Breast epithelium (tissue), 4 donors: ENCODE measurements at places on chromosomes 4 and X.

- DNase-seq: no peak
Measured at GRCh38 chr4:12118651-12119213, 690.0 kb upstream of the HS3ST1 start.

- no peak for DNase-seq
Measured at GRCh38 chrX:64977830-64978229, 1.6 kb upstream of the ZC4H2 start.

GRCh38 chr4:141702472-141703182 is 66.2 kb downstream of the IL15 start:
- DNase-seq: no peak

- no peak for DNase-seq
Measured at GRCh38 chr4:17347445-17347844, 164.4 kb downstream of the QDPR start.

DNA sequence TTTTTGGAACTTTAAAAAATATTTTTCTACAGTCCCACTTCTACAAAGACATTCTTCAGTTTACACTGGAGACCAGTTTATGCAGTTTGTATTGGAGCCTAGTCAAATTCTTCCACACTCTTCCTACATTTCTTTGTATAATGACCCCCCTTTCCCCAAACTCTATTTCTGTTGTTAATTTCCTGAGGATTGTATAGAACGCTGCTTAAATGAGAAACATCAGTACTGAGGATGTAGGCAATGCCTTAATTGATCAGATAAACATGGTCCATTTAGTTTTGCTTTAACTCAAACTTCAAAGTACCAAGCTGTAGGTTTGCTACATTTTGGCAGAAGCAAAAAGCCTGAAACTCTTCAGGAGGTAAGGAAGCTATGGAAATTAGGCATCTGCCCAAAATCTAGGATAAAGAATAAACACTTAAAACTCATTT is 155.5 kb downstream of the SLC7A11 start:
- no peak for DNase-seq

DNA sequence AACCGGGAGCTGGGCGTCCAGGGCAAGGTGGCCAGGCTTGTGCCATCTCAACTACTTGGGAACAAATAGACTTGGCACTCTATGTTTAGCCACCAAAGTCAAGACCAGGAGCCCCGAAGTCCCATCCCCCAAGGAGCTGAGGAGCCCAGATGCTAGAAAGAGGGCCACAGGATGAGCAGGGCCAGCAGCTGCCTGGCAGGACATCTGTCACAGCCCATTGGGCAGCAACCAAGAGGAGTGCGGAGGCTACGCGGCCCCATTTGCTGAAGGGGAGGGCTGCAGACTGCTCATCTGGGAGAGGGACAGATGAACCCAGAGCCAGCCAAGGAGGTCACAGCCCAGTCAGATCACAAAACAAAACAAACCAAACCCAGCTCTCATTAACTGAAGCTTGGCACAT is 22.9 kb upstream of the SOWAHD start:
- no peak for DNase-seq

DNA sequence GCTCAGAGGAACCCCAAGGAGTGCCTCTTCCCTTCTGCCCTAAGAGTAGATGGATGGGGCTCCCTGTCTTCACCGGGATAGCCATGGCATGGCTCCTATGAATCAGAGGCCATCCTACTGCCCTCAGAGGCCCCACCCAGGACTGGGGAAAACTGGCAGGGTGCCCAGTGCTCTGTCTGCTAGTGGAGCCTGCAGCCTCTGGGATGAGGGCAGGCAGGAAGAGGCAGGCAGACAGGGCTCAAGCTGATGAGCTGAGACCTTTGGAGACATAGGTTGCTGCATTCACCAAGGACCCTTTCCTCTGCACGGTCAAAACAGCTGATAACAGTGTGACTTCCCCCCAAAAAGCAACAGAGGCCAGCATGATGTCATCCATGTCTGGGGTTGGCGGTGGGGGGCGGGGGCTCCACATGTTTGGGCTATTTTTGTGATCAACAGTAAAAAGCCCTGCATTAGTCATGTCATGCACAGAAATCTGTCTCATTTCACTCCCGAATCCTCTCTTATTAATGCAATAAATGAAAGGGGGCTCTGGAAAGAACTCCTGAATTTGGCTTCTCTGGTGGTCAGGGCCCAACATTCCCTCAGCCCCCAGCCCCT is 207.6 kb upstream of the MAMLD1 start:
- no peak for DNase-seq

- DNase-seq: no peak
Measured at GRCh38 chr4:150212927-150213326, 134.7 kb downstream of the DCLK2 start.

GRCh38 chrX:132382068-132382467 is 106.8 kb downstream of the MBNL3 start:
- DNase-seq: no peak

GRCh38 chr4:62344915-62345314 is 1144.8 kb downstream of the ADGRL3 start:
- DNase-seq: no peak

GRCh38 chrX:3548765-3549391 is 164.6 kb downstream of the PRKX start:
- DNase-seq: no peak

DNA sequence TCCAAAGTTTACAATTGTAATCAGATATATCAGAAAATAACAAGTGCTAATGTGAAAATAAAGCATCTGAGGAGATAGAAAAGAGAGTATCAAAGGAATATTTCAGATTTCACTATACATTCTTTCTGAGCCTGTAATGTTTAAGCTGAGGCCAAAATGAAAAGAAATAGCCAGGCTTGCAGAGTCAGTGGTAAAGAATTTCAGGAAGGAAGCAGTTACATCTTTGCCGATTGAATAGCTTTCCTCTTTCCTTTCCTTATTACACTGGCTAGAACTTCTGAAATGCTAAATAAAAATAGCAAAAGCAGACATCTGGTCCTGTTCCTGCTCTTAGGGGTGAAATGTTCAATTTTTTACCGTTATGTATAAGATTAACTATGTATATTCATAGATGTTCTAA is 1441.6 kb upstream of the PCDH7 start:
- DNase-seq: no peak

DNA sequence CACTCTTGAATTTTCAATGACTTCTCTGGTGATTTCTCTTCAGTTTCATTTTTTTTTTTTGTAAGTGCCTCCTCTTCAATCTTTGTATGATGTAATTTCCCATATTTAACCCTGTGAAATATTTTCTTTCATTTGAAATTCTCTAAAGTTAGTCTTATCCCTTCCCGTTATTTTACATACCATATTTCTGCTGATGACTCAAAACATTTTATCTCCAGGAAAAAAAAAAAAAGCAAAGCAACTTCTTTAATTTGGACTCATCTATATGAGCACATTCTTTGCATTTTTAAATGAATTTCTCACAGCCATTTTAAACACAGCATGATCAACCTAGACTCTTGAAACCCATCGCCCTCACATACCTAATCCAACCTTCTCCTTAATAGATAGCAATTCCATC is 1831.4 kb downstream of the ARAP2 start:
- no peak for DNase-seq

- no peak for DNase-seq
Measured at GRCh38 chr4:89558147-89558546, 250.5 kb upstream of the GPRIN3 start.

GRCh38 chr4:38504396-38504715 is 159.6 kb upstream of the KLF3 start:
- DNase-seq: no peak

DNA sequence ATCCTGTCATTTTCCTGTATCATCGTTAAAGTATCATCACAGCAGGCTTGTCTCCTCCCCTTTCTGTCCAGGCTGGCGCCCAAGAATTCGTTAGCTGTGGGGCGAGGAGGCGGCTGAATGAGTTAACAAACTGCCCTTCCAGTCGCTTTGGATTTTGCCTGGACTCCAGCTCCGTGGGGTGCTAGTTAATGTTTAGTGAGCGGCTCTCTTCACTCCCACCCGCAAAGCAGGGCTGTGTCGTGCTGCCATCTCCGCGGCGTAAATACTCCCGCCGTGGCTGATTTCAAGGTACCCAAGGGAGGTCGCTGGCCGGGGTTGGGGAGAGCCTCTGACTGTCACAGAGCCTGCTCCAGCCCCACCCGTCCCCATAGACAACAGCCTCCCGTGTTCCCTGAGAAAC is 44.9 kb upstream of the SPRY1 start:
- DNase-seq: no peak

- DNase-seq: no peak
Measured at GRCh38 chr4:177638871-177639270, 196.6 kb upstream of the AGA start.

GRCh38 chrX:74324131-74324530 is 20.2 kb downstream of the ZCCHC13 start:
- no peak for DNase-seq

- DNase-seq: no peak
Measured at GRCh38 chr4:45693746-45694145, 430.1 kb downstream of the GABRG1 start.
